Stimulated activated CD8-positive, alpha-beta memory T cell treated with anti-CD3 and anti-CD28 coated beads, Interleukin-4, amount 100 ng/mL, for 1 hour (primary cell): ENCODE measurements at places on chromosomes 7 and 10.

DNA sequence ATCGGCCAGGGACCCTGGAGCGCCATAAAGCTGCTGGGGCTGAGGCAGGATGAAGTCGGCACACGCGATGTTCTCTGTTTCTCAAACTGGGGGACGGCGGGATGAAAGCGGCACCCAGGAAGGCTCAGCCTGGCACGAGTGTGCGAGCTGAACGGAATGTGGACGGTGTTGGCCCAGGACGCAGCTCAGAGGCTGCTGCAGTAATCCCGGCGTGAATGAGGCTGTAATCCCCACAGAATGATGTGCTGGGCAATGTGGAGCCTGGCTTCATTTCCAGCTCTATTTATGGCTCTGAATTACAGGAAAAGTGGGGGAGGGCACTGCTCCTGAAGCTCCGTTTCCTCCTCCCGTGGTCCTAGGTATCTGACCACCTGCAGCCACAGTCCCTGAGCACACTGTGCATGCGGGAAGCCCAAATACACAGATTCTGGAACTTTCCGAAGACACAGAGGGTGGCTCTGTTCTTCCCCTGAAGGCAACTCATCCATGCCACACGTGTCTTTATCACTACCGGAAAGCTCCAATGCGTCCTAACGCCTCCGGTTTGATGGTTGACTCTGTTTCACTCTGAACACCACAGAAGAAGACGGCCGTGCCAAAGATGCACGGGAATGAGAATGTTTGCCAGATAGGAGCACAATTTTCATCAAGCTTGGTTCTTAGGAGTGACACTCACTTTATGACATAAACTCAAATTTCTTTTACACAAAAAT lies 37.6 kb downstream of the KLF6 start:
- no peak for DNase-seq

GRCh38 chr7:112150823-112151641 lies 55.2 kb downstream of the DOCK4 start:
- no peak for DNase-seq

- no peak for DNase-seq
Measured at GRCh38 chr7:151625606-151626005, 105.9 kb upstream of the RHEB start.

GRCh38 chr10:124077208-124077993 lies 16.0 kb downstream of the CHST15 start:
- DNase-seq = no peak

DNA sequence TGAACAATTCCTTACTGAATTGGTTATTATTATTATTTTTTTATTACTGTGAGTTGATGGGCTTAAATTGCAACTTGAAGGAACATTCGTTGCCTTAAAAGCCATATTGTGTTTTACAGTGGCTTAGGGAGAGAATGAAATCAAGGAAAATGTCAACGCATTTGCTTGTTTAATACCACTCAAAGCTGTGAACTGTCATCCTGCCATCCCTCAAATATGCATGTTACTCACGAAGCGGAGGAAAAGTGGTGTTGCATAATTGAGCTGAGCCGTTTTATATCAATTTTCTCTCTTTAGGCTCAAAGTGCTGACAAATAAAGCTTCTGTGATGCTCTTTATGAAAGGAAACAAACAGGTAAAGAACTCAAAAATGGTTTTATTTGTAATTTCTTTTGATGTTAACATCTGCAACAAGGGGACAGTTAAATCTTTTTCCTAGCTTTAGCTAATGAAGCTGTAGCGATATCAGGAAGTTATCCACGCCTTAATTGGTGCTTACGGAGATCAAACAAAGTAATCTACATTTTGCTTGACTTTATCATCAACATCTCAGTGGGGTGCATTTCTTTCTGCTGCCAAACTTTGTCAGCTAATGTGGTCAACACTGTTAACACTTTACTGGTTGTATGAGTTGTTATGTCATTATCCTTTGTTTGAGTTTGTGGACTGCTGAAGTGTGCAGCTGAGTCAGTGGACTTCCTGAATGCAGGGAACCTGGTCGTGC lies 33.1 kb downstream of the GLRX3 start:
- no peak for DNase-seq

DNA sequence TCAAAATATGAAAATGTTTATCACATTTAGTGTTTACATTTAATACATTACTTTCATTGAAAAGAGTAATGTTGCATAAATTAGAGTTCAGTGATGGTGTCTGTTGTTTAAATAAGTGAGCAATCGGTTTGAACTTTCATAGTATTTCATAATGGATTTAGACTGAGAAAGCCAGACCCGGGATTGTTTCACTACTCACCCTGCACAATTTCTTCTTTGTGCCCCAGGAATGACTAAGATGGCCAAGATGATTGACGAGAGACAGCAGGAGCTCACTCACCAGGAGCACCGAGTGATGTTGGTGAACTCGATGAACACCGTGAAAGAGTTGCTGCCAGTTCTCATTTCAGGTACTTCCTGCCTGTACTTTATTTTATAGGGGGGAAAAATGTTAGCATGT lies 74.6 kb downstream of the VCL start:
- DNase-seq = no peak

DNA sequence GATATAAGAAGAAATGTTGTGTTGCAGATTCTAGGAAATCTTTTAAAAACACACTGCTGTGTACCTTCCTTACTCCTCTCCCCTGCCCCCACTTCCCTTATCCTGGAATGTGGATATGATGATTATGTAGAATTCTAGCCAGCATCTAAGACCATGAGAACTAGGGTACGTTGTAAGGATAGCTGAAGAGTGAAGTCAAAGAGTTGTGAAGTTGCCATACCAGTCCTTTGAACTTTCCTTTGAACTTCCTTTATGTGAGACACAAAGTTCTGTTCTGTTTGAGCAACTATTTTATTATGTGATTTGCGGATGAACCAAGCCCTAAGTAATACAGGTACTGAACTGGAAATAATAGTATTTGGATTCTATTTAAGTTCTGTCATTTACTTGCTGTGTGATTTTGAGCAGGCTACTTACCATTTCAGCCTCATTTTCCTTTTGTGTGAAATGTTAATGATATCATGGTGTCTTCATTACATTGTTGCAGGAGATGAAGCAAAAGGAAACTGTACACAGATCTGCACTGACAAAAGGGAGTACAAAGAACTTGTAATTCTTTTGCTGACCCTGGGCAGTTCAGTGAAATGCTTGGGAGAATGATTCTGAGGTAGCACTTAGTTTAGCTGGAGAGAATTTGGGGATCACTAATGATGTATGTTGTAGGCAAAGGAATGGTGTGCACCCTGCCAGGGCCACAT lies 31.4 kb downstream of the RPA3 start:
- no peak for DNase-seq

DNA sequence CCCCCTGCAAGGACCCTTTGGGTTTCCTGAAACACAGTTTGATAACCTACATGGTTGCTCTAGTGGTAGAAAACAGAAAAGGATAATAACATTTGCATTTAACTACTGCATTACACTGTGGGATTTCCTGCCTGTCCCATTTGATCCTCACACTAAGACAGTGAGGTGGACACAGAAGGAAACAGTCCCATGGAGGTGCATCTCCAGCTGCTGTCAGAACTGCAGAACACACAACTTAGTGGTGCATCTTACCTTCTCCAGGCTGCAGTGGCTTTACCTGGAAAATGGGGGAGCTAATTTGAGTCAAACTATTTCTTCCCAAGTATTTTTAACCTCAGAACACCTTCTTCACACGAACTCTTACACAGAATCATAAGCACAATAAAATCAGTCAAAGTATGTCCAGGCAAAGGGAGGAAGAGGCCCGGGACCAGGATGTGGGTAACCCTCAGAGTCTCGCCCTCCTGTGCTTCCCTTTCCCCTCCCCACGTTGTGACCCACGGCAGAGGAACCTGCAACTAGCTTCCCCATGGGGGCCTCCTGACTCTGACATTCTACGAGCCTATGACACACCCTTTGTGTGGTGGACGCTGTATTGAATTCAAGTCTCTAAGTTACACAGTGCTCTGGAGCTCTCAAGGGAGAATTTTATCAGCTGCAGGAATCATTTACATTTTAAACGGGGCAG lies 33.7 kb downstream of the SCRN1 start:
- no peak for DNase-seq

- no peak for DNase-seq
Measured at GRCh38 chr7:92835851-92836488, 403 bp downstream of the CDK6 start.
